ENCODE measurements at places on chromosomes 3 and 15.

DNA sequence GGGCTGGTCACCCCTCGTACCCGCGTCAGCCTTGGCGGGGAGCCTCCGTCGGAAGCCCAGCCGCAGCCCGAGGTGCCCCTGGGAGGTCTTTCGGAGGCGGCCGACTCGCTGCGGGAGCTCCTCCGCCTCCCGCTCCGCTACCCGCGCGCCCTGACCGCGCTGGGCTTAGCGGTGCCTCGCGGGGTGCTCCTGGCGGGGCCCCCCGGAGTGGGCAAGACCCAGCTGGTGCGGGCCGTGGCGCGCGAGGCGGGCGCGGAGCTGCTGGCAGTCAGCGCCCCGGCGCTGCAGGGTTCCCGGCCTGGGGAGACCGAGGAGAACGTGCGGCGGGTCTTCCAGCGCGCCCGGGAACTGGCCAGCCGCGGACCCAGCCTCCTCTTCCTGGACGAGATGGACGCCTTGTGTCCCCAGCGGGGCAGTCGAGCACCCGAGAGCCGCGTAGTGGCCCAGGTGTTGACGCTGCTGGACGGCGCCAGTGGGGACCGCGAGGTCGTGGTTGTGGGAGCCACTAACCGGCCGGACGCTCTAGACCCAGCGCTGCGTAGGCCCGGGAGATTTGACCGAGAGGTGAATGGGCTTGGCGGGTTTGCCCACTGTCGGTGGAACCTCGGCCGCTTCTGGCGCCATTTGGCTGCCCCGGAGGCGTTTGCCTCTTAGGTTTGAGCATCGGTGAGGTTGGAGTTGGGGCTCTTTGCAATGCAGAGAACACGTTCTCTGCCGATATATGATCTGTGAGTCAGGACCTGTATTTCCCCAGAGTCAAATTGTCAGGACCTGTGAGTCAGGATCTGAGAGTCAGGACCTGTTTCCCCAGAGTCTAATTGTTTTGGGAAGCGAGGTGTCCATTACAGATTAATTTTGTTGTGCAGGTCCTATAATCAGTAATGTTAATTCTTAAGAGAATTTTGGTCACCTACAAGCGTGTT is 24.9 kb upstream of the GATM start:
- no peak for DNase-seq

DNA sequence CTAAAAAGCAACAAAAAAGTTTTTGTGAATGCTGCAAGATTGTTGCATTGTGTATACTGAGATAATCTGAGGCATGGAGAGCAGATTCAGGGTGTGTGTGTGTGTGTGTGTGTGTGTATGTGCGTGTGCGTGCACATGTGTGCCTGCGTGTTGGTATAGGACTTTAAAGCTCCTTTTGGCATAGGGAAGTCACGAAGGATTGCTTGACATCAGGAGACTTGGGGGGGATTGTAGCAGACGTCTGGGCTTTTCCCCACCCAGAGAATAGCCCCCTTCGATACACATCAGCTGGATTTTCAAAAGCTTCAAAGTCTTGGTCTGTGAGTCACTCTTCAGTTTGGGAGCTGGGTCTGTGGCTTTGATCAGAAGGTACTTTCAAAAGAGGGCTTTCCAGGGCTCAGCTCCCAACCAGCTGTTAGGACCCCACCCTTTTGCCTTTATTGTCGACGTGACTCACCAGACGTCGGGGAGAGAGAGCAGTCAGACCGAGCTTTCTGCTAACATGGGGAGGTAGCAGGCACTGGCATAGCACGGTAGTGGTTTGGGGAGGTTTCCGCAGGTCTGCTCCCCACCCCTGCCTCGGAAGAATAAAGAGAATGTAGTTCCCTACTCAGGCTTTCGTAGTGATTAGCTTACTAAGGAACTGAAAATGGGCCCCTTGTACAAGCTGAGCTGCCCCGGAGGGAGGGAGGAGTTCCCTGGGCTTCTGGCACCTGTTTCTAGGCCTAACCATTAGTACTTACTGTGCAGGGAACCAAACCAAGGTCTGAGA is 4.7 kb downstream of the BHLHE40 start:
- DNase-seq: peak; percentile 93

- no peak for DNase-seq
These were observed 775 bp upstream of the CCDC39 start for GRCh38 chr3:180680097-180680430.

- DNase-seq: no peak
These were observed 2.1 kb upstream of the CHL1 start for GRCh38 chr3:194421-194820.

DNA sequence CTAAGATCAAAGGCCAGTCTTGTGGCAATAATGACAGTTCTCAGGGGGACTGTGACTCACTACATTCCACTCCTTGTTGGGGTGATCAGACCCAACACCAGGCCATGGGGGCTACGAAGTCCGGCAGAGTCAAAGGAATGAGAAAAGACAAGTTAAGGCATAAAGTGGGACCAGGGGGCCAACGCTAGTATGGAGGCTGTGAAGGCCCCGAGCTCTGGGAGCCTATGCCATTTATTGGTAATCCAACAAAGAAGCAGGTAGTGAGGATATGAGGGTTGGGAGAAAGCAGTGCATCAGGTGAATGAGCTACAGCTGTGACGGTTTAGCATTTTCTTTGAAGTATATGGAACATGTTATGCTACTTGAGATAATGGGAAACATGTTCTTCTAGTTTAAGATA is 104.4 kb upstream of the C2CD4B start:
- DNase-seq: no peak

DNA sequence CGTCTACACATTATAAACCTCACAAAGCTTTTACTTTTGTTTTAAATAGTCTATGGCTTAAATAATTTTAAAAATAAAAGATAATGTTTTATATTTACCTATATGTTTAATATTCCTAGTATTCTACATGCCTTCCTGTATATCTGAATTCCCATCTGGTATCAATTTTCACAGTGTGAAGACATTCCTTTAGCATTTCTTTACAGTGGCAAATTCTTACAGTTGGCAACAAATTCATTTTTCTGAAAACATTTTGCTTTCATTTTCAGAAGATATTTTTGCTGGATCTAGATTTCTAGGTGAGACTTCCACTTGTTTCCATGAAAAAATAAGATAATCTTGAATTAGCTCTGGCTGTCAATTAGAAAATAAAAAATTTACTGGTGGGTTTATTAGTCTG is 471.4 kb upstream of the NAALADL2 start:
- DNase-seq: no peak

DNA sequence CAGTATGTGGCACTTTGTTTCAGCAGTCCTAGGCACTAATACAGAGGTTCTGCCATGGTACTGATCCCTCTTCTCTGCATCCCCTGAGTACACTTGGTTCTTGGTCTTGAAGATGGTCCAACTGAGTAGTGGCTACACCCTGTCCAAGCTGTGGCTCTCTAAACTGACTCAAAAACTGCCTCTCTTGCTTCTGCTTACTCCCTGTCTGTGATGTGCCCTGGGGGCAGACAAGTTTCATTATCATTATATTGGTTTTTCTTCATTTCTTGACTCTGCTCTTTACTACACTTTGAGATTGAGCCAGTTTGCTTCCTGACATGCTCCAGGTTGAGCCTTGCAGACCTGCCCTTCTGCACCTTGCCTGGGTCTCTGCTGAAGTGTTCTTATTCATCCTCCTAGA is 18.9 kb upstream of the ST3GAL6 start:
- no peak for DNase-seq

DNA sequence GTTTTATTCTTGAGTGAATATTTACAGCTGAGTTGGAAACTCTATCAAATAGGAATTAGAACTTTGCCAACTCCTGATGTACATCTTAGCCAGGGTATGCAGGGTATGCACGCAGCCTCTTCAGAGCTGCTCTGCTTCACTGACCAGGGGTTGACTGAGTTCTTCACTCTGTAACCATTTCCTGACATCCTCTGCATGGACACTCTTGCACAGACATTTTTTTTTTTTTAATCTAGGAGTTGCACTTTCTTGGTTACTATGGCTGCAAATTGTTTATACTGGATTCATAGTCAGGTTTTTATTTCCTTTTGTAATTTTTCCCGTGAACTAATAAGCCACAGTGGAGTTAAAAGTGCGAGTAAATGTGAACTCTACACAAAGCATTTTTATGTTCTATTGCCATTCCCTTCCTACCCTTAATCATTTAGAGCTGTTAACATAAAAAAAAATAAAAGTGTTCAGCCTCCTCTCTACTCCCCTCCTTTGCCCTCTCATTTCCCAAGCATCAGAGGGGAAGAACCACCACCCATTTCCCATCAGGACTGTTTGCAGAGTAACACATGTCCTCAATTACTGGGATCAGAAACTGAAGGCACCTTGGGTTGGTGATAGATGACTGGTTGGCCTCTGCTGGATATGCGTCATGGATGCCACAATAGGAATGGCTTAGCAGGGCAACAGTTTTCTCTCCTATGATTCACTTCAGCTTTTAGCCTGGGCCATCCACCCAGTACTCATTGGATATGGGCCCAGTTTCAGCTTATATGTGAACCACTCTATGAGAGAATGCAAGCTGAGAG is 54.0 kb downstream of the DUT start:
- no peak for DNase-seq

- DNase-seq: no peak
These were observed 184.6 kb upstream of the GPR149 start for GRCh38 chr3:154614601-154615000.

- no peak for DNase-seq
These were observed 13.6 kb downstream of the LMOD3 start for GRCh38 chr3:69108811-69109210.

DNA sequence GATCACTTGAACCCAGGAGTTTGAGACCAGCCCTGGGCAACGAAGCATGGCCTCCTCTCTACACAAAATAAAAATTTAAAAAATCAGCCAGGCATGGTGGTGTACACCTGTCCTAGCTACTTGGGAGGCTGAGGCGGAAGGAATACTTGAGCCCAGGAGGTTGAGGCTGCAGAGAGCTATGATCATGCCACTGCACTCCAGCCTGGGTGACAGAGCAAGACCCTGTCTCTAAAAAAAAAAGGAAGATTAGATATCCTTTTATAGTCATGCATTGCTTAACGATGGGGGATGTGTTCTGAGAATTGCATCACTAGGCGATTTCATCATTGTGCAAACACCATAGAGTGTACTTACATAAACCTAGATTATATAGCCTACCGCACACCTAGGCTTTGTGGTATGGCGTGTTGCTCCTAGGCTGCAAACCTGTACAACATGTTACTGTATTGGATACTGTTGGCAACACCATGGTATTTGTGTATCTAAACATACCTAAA is 12.6 kb downstream of the ALAS1 start:
- DNase-seq: no peak

DNA sequence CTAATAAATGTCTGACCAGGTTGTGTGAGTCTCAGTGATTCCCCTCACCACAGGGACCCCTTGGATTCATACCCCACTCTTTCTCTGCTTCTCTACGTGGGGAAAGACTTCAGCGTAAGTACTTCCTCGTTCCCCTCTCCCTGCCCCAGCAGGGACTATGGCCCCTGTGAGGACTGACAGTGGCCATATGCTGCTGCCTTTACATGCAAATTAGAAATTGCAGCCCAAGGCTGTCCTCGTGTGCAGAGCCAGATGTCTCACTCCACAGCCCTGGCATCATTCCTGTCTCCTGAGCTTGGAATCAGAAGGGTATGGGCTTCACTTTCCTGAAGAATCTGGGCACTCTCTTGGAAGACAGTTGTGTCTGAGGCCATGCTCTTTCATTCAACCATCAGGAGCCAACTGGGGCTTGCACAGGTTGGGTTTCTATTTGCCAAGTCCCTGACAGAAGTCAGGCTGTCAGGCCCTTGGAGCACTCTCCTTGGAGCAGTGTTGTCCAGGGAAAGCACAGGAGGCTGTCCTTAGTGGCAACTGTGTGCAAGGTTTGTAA is 30.5 kb upstream of the IQCF2 start:
- DNase-seq: no peak

- no peak for DNase-seq
These were observed 192.2 kb upstream of the THRB start for GRCh38 chr3:24686808-24687207.

DNA sequence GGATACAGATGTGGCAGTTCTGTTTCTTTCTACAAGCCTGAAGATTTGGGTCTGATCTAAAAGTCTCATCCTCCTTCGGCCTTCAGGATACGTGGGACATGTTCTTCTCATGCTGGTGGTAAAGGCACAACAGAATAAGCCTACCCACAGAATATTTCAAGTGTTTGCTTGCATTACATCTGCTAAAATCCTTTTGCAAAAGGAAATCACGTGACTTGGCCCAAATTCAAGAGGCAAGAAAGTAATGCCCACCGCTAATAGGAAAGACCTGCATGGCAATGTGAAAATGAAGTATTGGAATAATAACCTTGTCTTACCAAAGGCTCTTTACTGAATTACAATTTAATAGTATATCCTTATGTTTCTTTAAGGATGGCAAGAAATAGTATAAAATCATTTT is 439.9 kb upstream of the TGFBR2 start:
- no peak for DNase-seq

DNA sequence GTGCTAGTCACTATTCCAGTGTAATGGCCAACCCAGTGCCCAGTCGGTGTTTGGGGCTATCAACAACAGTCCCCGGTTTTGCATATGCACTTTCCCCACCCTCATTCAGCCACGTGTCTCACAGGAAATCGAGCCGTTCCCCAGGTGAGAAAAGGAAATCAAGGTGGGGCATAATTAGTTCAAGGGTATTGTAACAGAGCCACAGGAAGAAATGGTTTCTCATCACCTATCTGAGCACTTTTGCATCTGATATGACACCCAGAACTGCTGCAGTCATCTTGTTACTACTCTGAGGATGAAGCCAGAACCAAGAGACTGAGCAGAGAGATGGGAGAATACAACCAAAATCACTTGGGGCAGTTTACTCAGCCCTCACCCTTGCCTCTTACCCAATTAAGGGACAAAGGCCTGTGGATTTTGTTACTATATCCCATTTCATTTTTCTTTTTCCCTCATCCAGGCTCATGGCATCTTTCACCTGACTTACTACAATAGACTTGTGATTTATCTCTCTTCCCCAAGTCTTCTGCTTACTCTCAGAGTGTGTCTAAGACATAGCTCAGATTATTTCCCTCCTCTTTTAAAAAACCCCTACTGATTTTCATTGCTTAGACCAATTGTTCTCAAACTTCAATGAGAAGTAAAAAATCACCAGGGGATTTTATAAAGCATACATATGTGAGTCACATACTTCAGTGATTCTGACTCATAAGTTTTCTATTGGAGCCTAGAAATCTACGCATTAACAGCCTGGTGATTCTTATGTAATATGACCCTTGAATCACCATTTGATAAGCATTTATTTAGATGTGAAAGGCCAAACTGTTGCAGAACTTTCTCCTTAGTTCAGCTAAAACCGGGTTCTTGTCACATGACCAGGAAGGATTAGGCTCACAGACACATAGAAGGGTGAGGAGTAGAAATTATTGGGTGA is 40.5 kb downstream of the TRAT1 start:
- DNase-seq: no peak

GRCh38 chr3:65596571-65597225 is 442.0 kb downstream of the MAGI1 start:
- DNase-seq: no peak

GRCh38 chr15:58741032-58741431 is 8.5 kb downstream of the ADAM10 start:
- DNase-seq: no peak

GRCh38 chr15:81530271-81530691 is 156.3 kb upstream of the TMC3 start:
- no peak for DNase-seq
